ENCODE measurements at places on chromosomes 3 and 15. TPM values are rescaled to one million over a fixed set of nuclear protein-coding genes. Genes with fewer than 3 reads are reported as not detected.

DNA sequence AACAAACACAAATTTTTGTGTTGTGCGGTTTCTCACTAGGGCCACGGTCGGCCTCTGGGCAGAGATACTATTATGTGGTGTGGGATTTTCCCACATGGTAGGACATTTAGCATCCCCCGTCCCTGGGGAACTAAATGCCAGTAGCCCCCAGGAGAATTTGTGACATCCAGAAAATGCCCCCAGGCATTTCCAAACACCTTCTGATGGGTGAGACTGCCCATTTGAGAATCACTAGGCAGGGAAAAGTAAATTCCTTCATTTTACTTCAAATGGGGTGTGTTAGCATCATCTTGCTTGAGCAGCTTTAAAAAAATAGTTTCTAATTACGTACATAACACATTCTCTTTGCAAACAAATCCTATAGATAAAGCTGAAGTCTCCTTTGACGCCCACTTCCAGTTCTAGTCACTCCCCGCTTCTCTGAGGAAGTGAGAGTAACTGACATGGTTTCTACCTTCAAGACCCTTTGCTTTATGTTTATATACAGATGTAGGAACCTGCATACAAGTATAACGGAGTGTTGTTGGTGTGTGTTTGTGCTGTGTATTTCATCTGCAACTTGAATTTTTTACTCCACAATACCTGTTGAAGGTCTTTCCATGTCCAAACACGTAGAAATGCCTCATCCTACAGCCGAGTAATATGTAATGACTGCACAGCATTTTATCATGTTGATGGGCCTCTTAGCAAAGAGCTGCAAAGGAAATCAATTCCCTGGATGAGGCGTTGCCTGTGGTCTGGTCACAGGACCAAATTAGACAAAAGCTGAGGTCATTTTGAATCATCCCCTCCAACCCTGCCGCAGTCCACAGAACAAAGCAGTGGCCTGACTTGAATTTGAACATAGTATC is 31.4 kb upstream of the ZBTB38 start:
- peak; percentile 66 for DNase-seq

CLDN1 gene
- total RNA-seq, result 38.2 TPM

GRCh38 chr3:120471643-120472042 is 20.9 kb upstream of the FSTL1 start:
- DNase-seq, result no peak

- DNase-seq, result peak; percentile 21
Measured at GRCh38 chr3:137071104-137071503, 113.3 kb downstream of the IL20RB start.

GRCh38 chr3:119428538-119428937 is 34.9 kb downstream of the TMEM39A start:
- no peak for DNase-seq

DNA sequence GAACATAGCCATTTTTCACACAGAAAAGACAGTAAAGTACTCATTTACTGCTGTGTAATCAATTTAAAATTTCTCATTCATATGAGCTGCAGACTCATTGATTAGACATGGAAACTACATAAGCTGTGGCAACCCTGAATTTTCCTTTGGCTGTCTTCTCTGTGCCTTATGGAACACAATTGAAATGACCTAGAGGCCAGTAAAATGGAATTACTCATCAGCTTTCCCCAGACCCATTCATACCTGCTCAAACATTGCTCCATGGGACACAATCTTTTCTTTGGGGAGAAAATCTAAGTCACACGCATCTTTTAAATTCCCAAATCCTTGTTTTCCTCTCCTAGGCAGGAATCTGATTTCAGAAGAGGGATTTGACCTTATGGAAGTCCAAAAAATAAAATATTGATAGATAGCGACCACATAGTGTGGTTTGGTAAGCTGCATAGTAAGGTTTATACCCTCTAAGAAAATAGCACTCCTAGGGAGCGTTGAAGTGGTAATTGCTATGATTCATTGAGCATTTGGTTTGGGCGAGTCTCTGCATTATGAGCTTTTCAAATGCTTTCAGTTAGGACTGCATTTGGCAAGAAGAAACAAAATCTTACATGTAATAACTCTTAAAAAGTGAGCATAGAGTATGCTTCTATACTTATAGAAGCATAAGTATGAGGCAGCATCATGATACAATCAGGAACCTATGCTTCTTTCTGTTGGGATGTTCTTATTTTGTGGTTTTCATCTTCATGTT is 243.4 kb upstream of the GADL1 start:
- no peak for DNase-seq

GRCh38 chr3:130374033-130374432 is 28.6 kb downstream of the COL6A5 start:
- DNase-seq, result no peak
